ENCODE measurements at places on chromosomes 13 and 19. TPM values are rescaled to one million over a fixed set of nuclear protein-coding genes. Genes with fewer than 3 reads are reported as not detected.

The GSX1 gene
- not detected for total RNA-seq

The ZNF850 gene
- 2.0 TPM for total RNA-seq

The USF2 gene
- total RNA-seq: 299 TPM

The PDX1 gene
- not detected for total RNA-seq

DNA sequence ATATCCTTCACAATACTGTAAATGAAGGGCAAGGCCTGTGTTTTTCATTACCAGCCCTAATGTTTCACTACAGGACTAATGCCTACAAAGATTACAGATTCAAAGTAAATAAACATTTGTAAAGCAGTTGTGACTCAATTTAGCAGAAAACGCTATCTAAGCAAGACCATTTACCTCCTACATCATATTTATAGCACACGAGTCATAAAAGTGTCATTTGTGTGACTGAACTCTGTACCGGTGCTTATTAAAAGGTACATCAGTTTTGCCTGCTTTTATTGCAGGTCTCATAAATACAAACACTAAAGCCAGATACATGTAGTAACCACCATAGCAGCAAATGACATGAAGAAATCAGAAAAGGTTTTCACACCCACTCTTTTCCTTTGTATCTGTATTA, 61.5 kb upstream of the SLC15A1 start:
- no peak overlapping the region for H3K27ac ChIP-seq
- no peaks in the 10 kb centered on the region for H3K27me3 ChIP-seq
- no peak for DNase-seq
- H3K4me3 ChIP-seq: no peak overlapping the region

DNA sequence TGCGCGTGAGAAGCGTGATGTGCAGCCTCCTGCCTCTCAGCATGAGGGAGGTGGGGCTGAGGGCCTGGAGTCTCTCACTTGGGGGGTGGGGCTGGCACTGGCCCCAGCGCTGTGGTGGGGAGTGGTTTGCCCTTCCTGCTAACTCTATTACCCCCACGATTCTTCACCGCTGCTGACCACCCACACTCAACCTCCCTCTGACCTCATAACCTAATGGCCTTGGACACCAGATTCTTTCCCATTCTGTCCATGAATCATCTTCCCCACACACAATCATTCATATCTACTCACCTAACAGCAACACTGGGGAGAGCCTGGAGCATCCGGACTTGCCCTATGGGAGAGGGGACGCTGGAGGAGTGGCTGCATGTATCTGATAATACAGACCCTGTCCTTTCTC, 8.7 kb downstream of the CD177 start:
- no peak overlapping the region for H3K27ac ChIP-seq
- H3K4me1 ChIP-seq: no peaks in the 10 kb centered on the region
- H3K4me3 ChIP-seq: no peak overlapping the region
- no peaks in the 10 kb centered on the region for H3K36me3 ChIP-seq

DNA sequence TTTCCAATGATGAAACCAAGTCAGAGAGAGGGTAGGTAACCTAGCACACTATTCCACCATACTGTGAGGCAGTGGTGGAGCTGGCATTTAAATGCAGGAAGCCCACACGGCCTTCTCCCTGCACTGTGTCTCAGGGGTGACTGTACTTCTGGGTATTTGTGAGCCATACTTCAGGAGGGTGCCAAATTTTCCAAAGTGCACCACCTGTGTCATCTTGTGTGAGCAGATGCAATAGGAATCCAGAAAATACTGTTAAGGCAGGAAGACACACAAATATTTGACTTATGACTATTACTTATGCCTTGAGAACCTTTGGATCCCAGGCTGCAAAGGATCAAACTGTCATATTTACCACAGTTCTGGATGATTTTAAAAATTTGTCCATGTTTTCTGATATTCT, 17.3 kb downstream of the ZNF229 start:
- no peak overlapping the region for H3K4me3 ChIP-seq
- H3K4me1 ChIP-seq: no peaks in the 10 kb centered on the region
- H3K27me3 ChIP-seq: no peaks in the 10 kb centered on the region
- no peak overlapping the region for H3K27ac ChIP-seq
- DNase-seq: no peak

- no peak overlapping the region for H3K27ac ChIP-seq
- H3K27me3 ChIP-seq: no peaks in the 10 kb centered on the region
- H3K36me3 ChIP-seq: peaks cover 6% of the 10 kb centered on the region
- no peak for DNase-seq
- peaks cover 3% of the 10 kb centered on the region for H3K4me1 ChIP-seq
Observed at GRCh38 chr19:7549429-7550148, 14.1 kb downstream of the PNPLA6 start.

- no peaks in the 10 kb centered on the region for H3K36me3 ChIP-seq
- no peak overlapping the region for H3K27ac ChIP-seq
- no peak for DNase-seq
- H3K4me3 ChIP-seq: no peak overlapping the region
- peaks cover 25% of the 10 kb centered on the region for H3K27me3 ChIP-seq
- no peaks in the 10 kb centered on the region for H3K4me1 ChIP-seq
Observed at GRCh38 chr13:91278888-91279287, 68.6 kb upstream of the MIR17HG start.

Measured in T-helper 17 cell (primary cell).